ENCODE measurements at places on chromosomes 4 and X. TPM values are rescaled to one million over a fixed set of nuclear protein-coding genes. Genes with fewer than 3 reads are reported as not detected.

DNA sequence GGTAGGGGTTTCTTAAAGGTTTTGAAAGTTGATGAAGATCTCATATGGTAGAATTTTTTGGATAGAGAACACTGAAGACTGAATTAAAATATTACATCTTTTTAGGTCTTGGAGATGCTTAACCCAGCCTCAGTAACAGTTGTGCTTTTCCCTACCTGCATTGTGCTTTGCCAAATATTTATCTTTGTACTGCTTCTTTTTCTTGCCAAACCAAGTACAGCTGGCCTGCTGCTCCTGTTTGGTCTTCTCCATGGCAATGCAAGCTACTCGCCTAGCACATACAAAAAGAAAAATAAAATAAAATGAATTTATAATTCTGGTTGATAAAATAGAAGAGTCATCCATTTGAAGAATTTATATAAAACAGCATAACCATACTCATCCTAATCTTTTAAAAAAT is 95.4 kb downstream of the NYX start:
- H3K36me3 ChIP-seq, result peaks cover 4% of the 10 kb centered on the region
- H3K4me1 ChIP-seq, result no peaks in the 10 kb centered on the region
- no peak overlapping the region for H3K27ac ChIP-seq
- H3K4me3 ChIP-seq, result no peak overlapping the region
- no peak for DNase-seq

- peaks cover 15% of the 10 kb centered on the region for H3K36me3 ChIP-seq
- H3K27me3 ChIP-seq, result no peaks in the 10 kb centered on the region
- no peak for DNase-seq
Measured at GRCh38 chr4:182873289-182873688, 43.9 kb downstream of the DCTD start.

DNA sequence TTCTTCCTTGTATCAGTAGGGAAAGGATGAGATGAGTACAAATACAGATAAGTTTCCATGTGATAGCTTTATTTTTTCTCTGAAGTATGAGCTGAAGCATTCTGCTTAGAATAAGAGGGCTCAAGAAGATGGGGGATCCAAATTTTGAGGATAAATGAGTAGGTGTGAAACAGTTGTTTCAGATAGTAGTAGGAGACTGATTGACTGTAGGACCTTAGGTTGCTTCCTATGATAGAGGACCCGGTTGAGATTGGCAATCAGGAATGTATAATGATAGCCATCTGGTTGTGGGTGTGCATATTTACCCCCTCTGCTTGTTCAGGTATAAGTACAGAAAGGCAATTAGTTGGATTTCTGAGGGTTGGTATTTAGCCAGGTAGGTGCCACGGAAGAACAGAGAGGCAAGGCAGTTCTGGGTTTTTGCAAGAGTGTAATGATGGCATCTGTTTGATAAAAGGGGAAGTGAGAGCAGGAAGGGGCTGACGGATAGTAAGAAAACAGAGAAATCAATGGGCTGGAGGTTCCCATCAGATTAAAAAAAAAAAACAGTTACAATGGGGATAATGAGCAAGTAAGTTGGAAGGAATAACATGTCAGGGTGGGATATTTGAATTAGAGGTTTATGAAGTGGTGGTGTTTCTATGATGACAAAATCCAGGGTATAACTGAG is 13.7 kb downstream of the OCRL start:
- peaks cover 2% of the 10 kb centered on the region for H3K36me3 ChIP-seq
- H3K27ac ChIP-seq, result no peak overlapping the region
- no peaks in the 10 kb centered on the region for H3K4me1 ChIP-seq
- H3K27me3 ChIP-seq, result no peaks in the 10 kb centered on the region
- DNase-seq, result no peak
- no peak overlapping the region for H3K4me3 ChIP-seq

DNA sequence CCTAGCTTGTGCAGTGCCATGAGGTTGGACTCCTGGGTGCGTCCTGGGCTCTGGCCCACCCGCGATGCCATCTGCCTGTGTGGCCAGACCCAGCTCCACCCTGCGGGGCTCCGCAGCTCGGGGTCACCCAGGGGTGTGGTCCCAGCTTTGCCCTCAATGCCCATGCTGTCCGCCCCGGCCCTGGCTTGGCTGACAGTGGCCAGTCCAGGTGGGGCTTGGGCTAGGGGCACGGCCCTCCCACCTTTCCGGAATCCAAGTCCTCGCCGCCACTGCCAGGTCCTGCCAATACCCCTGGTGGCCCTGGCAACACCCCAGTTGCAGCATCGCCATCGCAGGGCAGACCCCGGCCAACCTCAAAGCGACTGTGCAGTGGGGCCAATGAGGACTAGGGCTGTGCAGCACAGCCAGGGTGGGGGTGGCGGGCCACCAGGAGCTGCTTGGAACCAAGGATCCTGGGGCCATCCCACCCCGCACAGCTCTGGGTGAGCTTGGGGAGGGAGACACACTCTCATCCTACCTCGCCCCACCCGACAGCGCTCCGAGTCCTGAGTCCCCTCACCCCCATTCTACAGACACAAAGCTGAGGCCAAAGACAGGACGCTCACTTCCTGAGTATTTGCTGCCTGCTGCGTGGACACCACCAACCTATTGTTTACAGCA is 80.9 kb downstream of the ZNF718 start:
- H3K27ac ChIP-seq, result no peak overlapping the region
- DNase-seq, result no peak
- H3K4me3 ChIP-seq, result no peak overlapping the region
- no peaks in the 10 kb centered on the region for H3K27me3 ChIP-seq
- peaks cover 4% of the 10 kb centered on the region for H3K4me1 ChIP-seq

- H3K27me3 ChIP-seq, result no peaks in the 10 kb centered on the region
- peaks cover 3% of the 10 kb centered on the region for H3K36me3 ChIP-seq
- DNase-seq, result no peak
- H3K27ac ChIP-seq, result no peak overlapping the region
- H3K4me1 ChIP-seq, result no peaks in the 10 kb centered on the region
- no peak overlapping the region for H3K4me3 ChIP-seq
Measured at GRCh38 chr4:80529026-80529425, 193.5 kb downstream of the CFAP299 start.

DNA sequence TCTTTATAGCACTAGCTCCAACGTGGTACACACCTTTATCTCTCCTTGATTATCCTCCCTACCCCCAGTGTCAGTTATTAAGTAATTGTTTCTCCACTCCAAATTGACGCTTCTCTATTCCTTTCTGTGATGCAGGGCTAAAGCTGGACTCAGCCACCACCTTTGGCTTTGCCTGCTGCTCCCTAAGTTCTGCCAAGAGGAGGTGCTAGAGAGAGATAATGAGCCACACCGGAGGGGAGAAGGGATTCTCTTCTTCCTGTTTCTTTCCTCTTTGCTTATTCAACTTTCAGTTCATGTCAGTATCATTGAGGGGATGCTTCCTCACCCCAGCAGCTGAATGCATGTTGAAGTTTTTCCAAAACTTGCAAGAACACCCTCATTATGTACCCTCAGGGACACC is 176.5 kb downstream of the GBA3 start:
- H3K4me1 ChIP-seq, result no peaks in the 10 kb centered on the region
- no peaks in the 10 kb centered on the region for H3K36me3 ChIP-seq
- no peak for DNase-seq
- H3K27me3 ChIP-seq, result no peaks in the 10 kb centered on the region
- no peak overlapping the region for H3K4me3 ChIP-seq

DNA sequence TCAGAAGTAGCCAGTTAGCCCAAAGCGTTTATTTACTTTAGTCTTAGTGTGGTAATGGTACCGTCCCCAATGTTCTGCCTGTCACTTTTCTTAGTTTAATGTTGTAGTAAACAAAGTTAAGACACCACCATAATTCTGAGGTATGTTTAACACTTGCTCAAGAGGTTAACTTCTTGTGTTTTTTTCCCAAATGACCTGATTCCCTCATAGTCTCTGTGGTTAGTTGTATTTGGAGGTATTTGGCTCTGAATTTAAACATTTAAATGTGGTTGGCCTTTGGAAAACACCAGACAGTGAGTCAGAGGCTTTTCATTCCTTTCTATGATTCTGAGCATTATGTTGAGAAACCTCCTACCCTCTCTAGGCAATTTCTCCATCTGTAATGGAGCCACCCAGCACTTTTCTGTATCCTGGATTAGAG is 47.9 kb downstream of the CXCL1 start:
- H3K27me3 ChIP-seq, result no peaks in the 10 kb centered on the region
- H3K4me1 ChIP-seq, result no peaks in the 10 kb centered on the region
- no peaks in the 10 kb centered on the region for H3K36me3 ChIP-seq
- no peak overlapping the region for H3K4me3 ChIP-seq

GRCh38 chr4:156634612-156635011 is 337.0 kb downstream of the PDGFC start:
- no peaks in the 10 kb centered on the region for H3K4me1 ChIP-seq
- DNase-seq, result no peak
- no peak overlapping the region for H3K4me3 ChIP-seq
- H3K36me3 ChIP-seq, result no peaks in the 10 kb centered on the region

- peak; percentile 3 for DNase-seq
- no peak overlapping the region for H3K27ac ChIP-seq
- H3K36me3 ChIP-seq, result no peaks in the 10 kb centered on the region
- H3K4me1 ChIP-seq, result no peaks in the 10 kb centered on the region
- H3K27me3 ChIP-seq, result no peaks in the 10 kb centered on the region
Measured at GRCh38 chr4:69881173-69881773, 21.3 kb upstream of the SULT1E1 start.

DNA sequence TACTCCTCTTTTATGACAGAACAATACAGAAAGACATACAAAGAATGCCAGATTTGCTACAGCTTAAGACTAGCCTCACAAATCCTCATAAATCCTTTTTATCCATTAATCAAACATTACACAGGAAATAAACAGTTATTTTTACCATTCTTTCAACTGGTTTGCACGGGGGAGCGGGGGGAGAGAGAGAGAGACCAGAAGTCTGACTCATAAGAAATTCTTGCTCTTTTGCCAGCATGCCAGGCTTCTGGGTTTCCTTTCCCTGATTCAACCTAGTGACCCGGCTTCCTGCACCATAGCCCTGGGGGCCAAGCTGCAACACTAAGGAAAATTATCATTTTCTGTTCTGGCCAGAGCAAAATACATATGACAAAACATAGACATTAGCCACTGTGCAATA is 6.8 kb upstream of the RRAGB start:
- no peaks in the 10 kb centered on the region for H3K27me3 ChIP-seq
- no peak overlapping the region for H3K4me3 ChIP-seq
- no peak for DNase-seq
- no peak overlapping the region for H3K27ac ChIP-seq
- peaks cover 2% of the 10 kb centered on the region for H3K36me3 ChIP-seq

- no peaks in the 10 kb centered on the region for H3K36me3 ChIP-seq
- H3K4me3 ChIP-seq, result no peak overlapping the region
- peaks cover 3% of the 10 kb centered on the region for H3K27me3 ChIP-seq
- no peaks in the 10 kb centered on the region for H3K4me1 ChIP-seq
- no peak overlapping the region for H3K27ac ChIP-seq
Measured at GRCh38 chr4:1494416-1495315, 88.4 kb upstream of the NKX1-1 start.

GRCh38 chr4:185754961-185755360 is 57.0 kb downstream of the SORBS2 start:
- no peak for DNase-seq
- H3K27ac ChIP-seq, result no peak overlapping the region
- peaks cover 13% of the 10 kb centered on the region for H3K27me3 ChIP-seq
- no peak overlapping the region for H3K4me3 ChIP-seq
- H3K4me1 ChIP-seq, result no peaks in the 10 kb centered on the region
- H3K36me3 ChIP-seq, result no peaks in the 10 kb centered on the region

DNA sequence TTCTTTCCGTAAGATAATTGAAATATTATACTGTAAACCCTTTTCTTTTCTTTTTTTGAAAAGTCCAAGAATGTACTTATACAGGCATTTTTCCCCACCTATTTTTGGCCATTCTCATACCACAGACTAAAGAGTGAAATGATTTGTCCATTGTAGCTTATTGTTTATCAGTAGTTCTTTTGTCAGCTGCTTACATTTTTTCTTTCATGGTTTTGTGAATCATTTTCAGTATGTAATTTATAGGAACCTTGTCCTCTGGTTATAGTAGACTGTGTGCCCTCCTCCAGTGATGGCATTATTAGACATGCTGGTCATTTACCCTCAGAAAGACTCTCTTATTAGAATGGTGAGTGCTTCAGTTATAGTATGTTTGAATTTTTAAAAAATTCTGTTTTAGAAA is 56.7 kb downstream of the CCKAR start:
- DNase-seq, result no peak
- H3K27me3 ChIP-seq, result no peaks in the 10 kb centered on the region

- H3K4me3 ChIP-seq, result no peak overlapping the region
- DNase-seq, result no peak
- H3K36me3 ChIP-seq, result no peaks in the 10 kb centered on the region
- H3K27ac ChIP-seq, result no peak overlapping the region
Measured at GRCh38 chr4:146232131-146232722, 17.9 kb downstream of the REELD1 start.

DNA sequence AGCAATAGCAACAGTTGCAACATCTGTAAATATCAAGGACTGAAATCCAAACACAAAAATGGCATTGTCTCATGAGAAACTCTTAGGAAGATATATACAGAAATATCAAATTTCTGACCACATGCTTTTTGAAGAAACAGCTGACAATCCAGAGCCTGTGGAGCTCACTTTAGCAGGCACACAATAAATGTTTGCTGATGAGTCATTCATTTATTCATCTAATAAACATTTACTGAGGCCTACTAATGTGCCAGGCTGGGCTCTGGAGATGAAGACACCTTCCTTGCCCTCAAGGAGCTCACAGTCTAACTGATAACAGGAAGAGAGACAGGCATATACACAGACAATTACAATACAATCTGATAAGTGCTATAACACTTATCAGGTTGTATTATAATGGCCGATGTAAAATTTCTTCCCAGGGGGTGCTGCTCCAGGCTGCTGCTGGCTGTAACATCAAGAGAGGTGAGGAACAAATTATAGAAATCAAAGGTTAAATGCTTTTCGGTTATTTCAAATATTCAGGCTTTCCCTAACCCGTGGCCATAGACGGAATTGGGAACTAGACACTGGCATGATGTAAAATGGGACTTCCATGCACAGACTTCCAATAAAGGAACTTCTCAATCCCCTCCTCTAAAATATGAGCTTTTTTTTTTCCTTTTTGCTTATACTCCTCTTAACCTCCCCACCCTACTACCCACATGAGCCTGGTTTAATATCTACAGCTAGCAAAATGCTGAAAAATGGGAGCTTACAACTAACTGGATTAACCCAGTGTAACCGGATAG is 16.8 kb upstream of the ZCCHC13 start:
- peaks cover 19% of the 10 kb centered on the region for H3K4me1 ChIP-seq
- H3K4me3 ChIP-seq, result no peak overlapping the region
- H3K27ac ChIP-seq, result no peak overlapping the region
- H3K27me3 ChIP-seq, result no peaks in the 10 kb centered on the region
- H3K36me3 ChIP-seq, result peaks cover 28% of the 10 kb centered on the region

CITED1 gene
- total RNA-seq, result not detected

SMIM10 gene
- total RNA-seq, result 2.8 TPM

PASD1 gene
- not detected for total RNA-seq

SRPX gene
- not detected for total RNA-seq

C1QTNF7 gene
- not detected for total RNA-seq

LDOC1 gene
- total RNA-seq, result 1.8 TPM
